Caki2 (cell line): ENCODE measurements at places on chromosomes 3 and 15. TPM values are rescaled to one million over a fixed set of nuclear protein-coding genes. Genes with fewer than 3 reads are reported as not detected.

DNA sequence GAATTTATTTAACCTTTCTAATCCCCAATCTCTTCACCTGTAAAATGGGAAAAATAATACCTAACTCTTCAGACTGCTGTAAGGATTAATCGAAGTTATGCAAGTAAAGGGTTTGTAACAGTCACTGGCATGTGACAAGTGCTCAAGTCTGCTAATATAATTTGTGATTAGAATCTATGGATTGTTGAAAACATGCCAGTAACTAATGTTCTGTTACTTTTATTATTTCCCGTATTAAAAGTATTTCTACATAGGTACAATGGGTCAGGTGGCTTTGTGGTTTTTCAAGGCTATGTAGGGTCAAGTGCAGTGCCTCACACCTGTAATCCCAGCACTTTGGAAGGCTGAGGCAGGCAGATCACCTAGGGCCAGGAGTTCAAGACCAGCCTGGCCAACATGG lies 29.4 kb downstream of the ULK4 start:
- no peak for DNase-seq

DNA sequence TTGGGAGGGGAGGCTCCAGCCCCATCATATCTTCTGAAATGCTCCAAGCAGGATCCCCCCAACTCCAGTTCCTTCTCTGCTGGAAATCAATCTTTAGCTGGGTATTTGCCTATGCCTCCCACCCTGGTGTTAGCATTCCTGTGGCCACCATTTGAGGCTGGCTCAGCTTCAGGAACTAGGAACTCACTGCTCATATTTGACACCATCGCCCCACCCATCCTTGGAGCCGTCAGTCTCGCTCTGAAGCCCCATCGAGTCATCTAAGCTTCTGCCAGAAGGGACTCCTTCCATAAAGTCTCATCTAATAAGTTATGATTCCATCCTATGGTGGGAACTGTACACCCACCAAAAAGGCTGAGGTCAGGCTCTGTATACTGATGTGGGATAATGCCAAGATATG lies 26.4 kb downstream of the PRKCD start:
- DNase-seq, result no peak

DNA sequence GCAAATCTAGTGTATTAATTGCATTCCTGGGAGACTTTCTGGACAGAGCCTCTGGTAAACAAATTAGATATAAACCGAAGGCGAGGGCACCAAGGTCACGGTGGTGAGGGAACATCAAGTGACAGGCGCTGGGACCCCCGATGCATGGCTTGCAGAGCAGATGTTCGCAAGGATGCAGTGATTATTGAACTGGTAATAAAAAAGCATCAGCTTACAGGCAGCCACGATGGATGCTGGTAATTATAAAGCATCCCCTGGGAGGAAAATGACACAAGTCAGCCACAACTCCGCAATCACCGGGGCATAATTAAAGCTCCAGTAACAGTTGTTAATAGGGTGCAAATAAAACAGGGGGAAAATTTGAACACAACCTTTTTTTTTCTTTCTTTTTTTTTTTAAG lies 231.1 kb upstream of the DPH6 start:
- no peak for DNase-seq

DNA sequence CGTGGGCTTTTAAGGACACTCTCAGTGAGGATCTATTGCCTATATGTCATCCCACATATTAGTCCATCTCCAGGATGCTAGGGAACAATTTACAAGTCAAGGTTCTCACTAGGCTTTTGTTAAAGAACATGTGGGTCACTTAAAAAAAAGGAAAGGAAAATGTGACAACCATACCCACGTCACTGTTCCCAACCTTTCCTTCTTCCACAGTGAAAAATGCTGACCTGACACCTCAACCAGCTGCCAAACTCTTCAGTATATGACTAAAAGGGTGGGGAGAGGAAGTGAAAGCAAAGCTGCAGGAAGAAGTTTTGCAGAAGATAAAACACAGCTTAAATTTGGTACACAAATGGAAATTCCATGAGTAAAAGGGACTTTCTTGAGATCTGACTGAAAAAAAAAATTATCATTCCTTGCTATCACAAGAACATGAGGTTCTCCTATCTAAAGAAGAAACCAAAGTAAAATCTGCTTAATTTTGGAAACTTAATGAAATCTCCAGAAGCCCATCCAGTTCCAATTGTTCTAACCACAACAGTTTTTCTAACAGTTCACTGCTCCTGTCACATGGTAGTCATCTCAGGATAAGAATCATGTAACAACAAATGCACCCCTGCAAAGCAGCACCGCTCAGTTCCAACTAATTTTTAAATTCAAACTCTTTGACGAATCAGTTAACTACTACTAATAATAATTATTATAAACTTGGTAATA lies 117.0 kb upstream of the TSPAN3 start:
- no peak for DNase-seq

- DNase-seq, result no peak
Measured at GRCh38 chr3:126960604-126960995, 22.3 kb upstream of the PLXNA1 start.

DNA sequence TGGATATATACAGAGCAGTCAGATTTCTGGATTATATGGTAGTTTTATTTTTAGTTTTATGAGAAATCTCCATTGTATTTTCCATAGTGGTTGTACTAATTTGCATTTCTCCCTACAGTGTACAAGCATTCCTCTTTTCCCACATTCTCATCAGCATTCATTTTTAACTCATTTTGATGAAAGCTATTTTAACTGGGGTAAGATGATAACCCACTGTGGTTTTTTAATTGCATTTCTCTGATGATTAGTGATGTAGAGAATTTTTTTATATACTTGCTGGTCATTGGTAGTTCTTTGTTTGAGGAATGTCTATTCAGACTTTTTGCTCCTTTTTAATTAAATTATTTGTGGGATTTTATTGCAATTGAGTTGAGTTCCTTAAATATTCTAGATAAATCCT lies 903.6 kb downstream of the DIPK2A start:
- DNase-seq, result no peak

DNA sequence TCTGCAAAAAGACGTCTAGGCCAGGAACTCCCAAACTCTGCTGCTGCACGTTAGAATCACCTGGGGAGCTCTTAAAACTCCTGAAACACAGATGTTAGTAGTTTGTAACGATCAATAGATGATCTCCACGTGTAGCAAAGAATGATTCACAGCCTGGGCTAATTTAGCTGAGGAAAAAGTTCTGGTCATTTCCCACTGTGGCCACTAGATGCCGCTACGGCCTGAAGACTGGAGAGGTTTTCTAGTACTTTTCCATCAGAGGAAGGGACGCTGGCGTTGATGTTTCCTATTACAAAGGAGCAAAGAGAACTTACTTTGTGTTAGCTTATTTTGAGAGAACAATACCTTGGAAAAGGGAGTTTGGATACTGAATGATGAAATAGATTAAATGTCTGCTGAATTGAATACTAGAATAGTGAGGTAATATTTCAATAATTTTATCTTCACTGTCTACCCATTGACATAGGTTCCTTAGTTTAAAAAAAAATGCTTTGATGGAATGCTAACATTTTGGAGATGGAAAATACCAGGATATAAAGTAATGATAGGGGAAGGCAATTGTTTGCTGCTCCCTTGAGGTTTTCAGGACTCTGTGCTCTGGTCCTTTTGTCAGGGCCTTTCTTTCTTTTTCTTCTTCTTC lies 159.1 kb downstream of the P3H2 start:
- DNase-seq, result peak; percentile 81

GRCh38 chr15:101712078-101712477 lies 12.2 kb downstream of the TARS3 start:
- DNase-seq, result no peak

- peak; percentile 48 for DNase-seq
Measured at GRCh38 chr15:58182460-58183163, 44.4 kb downstream of the AQP9 start.

DNA sequence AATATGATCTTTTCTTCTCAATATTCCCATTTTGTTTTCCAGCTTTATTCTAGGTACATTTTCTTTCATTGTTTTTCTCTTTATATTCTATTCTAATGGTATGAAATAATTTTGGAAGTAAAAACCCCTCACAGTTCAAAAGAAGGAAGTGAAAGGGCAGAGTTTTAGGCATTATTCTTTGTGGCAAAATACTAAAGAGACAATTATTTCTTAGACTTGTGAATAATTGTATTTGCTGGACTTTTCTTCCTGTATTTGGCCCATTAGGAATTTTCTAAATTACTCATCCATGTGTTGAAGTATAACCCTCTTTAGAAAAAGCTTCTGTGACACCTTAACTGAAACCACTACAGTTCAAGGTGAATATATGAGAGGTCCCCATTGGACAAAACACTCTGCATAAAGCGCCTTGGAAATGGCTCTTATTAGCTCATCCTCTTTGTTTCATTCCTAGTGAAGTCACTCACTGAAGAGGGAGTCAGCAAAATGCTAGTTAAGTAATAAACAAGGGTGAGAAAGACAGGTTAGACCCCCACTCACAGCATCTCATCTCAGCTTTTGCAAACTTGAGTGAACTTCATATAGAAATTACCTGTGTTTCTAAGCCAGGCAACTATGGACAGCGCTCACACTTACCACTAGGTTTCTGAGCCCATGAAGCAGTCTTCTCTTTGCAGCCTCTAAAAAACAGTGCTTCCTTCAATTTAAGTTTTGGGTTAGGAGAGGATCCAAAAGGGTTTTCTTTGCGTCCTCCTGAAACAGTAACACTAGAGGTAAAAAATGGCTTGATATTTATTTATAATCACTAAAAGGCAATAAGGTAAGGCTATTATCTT lies 327.5 kb downstream of the ARPP21 start:
- no peak for DNase-seq

- DNase-seq, result no peak
Measured at GRCh38 chr15:52066842-52067544, 45.6 kb downstream of the BCL2L10 start.

DNA sequence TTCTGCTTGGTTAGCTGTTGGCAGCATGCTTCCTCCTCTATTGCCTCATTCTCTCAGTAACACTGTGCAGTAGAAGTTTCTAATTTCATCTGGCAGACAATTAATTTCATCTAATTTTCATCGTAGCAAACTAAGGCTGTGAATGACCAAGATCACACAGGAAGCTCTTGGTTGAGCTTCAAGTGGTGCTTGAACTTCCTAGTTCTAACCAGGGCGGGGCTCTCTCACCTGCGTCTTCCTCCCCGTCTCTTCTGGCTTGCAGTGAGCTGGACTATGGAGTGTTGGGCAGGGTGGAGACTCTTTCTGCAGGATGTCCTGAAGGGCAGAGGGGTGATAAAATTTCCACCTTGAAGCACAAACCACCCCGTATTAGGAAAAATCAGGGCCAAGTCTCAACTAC lies 2.0 kb upstream of the IL16 start:
- no peak for DNase-seq

GRCh38 chr3:158909870-158910269 lies 108.0 kb downstream of the MFSD1 start:
- DNase-seq, result no peak

DNA sequence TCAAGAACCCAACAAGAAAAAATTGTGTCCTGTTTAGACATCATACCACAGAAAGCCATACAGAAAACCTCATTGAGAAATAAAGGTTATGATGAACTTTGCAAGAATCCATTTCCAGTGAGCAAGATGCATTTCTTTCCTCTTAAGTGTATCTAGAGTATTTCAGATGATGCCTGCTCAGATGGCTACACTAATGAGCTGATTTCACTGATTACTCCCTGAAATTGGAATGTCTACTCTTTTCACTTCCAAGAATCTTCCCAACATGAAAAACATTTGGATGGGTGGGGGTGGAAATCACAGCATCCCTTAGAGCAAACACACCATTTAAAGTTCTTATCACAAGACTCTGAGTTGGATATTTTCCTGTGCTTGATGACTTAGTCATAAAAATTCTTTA lies 41.4 kb upstream of the IL12A start:
- DNase-seq, result no peak

DNA sequence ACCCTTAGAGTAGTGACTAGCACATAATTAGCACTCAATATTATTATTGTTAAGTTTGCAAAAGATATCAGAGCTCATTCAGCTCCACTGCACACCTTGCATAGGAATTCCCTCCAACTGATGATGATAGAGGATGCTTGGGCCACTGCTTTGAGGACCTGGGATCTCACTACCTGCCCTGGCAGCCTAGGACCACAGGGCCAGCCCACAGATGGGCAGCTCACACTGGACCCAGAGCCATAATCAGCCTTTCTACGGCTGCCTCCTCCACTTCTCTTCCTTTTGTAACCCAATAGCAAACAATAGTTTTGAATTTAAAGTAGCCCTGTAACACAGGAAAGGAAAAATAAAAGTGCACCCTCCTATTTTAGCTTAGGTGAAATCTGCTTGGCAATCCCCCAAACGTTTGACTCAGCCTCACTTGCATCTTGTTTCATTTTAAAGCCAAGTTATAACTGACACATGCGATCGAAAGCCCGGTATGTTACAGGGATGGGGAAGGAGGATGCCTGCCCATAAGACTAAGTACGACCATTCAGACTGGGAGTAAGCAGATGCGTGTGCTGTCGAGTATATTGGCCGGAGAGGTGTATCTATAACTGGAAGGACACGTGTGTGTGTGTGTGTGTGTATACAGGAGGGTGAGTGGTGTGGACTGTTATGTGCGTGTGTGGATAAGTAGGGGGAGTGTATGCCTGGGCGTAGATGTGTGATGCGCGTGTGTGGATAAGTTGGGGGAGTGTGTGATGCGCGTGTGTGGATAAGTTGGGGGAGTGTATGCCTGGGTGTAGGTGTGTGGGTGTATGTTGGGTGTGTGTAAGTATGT lies 65.9 kb downstream of the CPN2 start:
- DNase-seq, result no peak

GRCh38 chr3:33318710-33319380 lies 41.6 kb downstream of the FBXL2 start:
- DNase-seq, result no peak

GRCh38 chr3:160150525-160150924 lies 74.7 kb upstream of the C3orf80 start:
- DNase-seq, result no peak

Gene GPR62
- not detected in 2 replicates for total RNA-seq

Gene DPPA4
- not detected in 2 replicates for total RNA-seq

Gene SNRK
- total RNA-seq, result 11.5 and 11.8 TPM in 2 replicates

Gene ARHGEF3
- total RNA-seq, result 4.6 and 15.6 TPM in 2 replicates

Gene ZXDC
- total RNA-seq, result 8.6 and 9.6 TPM in 2 replicates

Gene DLL4
- total RNA-seq, result 0.07 TPM in 1 of 2 replicates, not detected in the other

Gene CHST13
- total RNA-seq, result 1.6 TPM in 1 of 2 replicates, not detected in the other

Gene FRMD5
- 0.51 and 4.0 TPM in 2 replicates for total RNA-seq

Gene KBTBD12
- total RNA-seq, result not detected in 2 replicates

Gene TRH
- not detected in 2 replicates for total RNA-seq

Gene FAM43A
- 2.9 and 7.5 TPM in 2 replicates for total RNA-seq

Gene TMEM89
- total RNA-seq, result not detected in 2 replicates

Gene CCDC54
- not detected in 2 replicates for total RNA-seq

Gene IGSF10
- not detected in 2 replicates for total RNA-seq

Gene TTLL13
- 0.07 and 4.3 TPM in 2 replicates for total RNA-seq
